RWPE1 (cell line): ENCODE measurements at places on chromosomes 3 and 15.

GRCh38 chr15:74843891-74844299 is 939 bp upstream of the ULK3 start:
- no peak for DNase-seq

- no peak for DNase-seq
These were observed 50.9 kb upstream of the DCBLD2 start for GRCh38 chr3:98952404-98952803.

- no peak for DNase-seq
These were observed 152.3 kb downstream of the ZBTB20 start for GRCh38 chr3:114994554-114995341.

DNA sequence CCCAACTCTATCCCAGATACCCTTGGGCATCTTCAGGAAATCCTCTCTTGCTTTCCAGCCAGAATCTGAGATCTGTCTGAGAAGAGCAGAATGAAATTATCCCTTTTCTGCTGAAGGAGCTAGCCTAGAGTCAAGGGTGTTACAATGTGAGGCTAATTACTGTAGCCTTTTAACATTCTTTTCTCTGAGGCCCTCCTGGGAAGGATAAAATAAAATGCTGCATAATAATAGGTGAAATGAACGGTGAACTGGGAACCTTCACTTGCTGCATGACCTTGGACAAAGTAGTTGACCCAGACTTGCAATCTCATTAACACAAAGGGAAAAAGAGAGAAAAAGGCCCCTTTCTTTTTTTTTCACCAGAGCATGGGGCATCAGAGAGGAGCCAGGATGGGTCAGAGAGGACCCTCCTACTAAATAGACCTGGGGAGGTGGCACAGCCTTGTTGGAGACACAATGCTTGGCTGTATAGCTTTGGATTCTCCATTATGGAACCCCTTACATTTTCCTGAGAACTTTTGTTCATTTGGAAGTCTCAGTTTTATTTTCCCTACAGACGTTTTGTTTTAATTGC is 137.0 kb upstream of the LIPC start:
- DNase-seq, result no peak

- no peak for DNase-seq
These were observed 79.3 kb downstream of the ANO10 start for GRCh38 chr3:43542328-43543043.

- DNase-seq, result no peak
These were observed 166.0 kb upstream of the COL8A1 start for GRCh38 chr3:99472385-99472784.

DNA sequence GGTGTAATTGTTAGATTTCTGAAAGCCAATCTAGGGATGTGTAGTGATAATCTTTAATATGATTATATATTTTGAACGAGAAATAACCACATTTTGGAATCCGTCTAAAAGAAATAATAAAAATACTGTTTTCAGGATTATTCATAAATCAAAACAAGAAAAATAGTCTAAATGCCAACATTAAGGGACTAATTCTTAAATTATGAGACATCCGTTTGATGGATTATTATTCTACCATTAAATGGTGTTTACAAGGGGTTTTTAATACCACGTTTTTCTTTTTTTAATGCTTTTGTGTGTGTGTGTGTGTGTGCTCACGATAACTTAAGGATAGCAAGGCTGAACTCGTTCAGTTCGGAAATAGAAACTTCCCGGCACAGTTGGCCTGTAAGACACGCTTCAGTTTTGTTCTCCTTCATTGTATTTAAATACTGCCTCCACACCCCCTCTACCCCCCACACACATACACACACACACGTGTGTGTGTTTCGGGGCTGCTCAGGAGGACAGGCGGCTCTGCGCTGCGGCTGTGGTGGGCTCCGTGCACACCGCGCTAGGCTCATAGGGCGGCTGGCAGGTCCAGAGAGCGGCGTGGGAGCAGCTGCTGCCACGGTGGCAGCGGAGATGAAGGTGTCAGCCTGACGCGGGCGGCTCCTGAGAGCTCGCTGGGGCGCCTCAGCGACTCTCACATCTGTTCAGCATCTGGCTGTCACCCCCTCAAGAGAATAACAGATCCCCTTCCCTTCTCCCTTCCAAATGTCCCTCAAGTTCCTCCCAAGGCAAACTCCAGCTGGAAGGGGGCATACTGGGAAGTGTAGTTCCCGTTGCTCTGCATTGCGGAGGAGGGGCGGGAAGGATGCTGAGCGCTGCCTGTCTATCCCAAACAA is 23.0 kb upstream of the ANP32A start:
- DNase-seq, result no peak

DNA sequence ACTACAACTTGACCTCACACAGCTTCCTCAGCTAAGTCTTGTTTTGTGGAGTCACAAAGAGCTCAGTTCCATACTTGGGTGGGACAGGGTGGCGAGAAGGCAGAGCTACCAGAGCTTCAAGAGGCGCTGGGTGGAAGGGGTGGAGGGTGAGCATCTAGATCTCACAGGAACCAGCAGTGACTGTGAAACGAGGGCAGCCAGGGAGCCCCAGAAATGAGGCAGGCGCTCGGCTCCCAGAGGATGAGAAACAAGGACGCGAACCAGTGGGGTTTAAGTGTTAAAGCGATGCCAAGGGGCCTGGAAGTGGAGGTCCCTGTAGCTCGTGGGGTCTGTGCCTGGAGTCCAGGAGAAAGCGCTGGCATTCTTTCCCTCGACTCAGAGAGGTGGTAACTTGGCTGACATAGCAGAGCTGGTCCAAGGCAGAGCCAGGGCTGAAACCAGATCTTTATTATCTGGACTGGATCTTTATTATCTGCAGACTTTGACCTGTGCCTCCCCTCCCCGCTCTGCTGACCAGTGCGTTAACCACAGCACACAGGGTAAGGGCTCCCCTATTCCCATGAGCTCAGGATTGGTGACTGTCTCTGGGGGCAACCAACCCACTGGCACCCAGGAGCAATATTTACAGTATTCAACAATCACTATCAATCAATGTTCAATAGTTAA is 26.2 kb upstream of the TRPM1 start:
- no peak for DNase-seq

DNA sequence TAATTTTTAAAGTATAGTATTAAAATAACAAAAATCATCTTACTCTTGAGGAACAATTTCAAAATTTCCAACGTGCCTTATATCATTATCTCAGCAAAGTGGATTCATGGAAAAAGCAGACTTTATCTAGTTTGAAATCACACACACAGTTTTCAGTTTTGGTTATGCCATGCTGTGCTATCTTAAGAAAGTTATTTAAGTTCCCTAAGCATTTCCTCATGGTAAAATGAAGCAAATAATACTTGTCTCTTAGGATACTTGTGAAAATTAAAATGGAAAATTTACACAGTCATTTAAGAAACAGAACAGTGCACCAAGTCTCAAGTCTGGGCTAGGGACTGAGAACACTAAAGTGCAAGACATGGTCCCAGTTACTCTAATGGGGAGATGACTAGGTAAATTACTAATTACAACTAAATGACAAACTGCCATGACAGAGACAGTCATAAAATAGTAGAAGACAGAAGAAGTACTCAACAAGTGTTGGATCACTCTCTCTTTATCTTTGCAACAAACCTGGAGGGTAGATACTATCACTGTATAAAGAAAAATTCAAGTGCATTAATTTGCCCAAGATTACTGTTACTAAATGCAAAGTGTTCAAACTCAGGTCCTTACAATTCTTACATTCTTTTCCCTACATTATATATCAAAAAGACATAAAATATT is 44.8 kb downstream of the DMXL2 start:
- DNase-seq, result no peak

DNA sequence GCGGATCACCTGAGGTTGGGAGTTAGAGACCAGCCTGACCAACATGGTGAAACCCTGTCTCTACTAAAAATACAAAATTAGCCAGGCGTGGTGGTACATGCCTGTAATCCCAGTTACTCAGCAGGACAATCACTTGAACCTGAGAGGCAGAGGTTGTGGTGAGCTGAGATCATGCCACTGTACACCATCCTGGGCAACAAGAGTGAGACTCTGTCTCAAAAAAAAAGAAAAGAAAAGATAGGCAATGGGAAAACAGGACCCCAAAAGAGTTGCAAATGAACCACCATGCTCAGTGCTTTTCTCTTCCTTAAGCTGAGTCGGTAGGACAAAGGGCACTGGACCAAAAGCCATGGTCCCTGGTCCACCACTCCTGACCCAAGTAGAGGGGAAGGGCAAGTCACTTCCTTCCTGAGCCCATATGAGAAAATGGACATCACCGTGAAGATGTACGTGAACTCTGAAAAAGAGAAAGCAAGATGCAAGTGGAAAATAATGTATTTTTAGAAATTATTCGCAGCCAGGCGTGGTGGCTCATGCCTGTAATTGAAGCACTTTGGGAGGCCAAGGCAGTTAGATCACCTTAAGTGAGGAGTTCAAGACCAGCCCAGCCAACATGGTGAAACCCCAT is 2.6 kb downstream of the ITGB5 start:
- DNase-seq, result no peak

DNA sequence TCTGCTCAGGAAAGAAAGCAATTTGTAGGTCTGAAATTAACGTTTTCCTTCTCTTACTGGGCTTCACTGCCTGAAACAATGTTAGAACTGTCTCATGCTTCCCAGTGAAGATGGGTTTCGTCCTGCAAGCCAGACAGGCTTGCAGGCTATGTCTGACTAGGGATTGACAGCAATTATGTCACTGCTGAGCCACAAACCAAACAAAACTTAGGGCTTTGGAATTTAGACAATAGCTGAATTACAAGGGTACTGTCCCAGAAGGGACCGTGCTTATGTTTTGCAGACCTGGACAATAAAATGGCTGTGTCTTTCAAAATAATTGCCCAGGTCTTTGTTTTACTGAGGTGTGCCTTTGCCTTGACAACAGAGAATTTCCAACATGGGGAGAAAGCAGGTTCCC is 46.3 kb upstream of the CCDC80 start:
- no peak for DNase-seq

DNA sequence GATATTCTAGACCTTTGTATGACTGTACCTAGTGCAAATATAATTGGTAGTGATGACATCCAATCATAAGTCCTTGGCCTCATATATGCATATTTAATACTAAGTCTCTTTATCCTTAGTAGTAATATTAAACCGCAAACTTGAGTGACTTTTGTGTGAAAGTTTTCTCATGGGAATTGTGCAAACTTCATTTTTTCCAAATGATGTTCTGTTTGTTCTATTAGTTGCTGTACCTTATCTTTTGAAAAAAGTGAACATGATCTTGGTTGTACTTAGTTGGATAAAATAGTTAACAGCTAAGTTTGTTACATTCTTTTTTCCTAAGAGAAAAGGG is 43.2 kb downstream of the TMEM45A start:
- DNase-seq, result no peak

DNA sequence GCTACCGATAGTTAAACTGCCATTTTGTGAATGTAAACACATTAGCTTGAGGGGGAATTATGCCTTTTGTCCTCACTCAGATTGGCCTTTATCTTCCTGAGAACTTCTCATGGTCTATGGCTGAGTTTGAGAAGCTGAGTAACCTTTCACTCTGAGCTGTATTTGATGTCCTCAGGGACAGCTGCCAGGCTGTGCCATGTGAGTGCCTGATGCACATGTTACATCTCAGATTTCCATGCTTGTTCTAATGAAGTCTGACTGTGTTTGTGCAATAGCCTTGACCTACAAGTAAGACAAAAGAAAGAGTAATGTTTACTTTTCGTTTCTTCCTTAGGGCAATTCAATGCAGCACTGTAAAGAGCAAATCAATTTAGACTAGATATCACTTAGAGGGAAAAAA is 44.1 kb upstream of the ARL6 start:
- no peak for DNase-seq

- no peak for DNase-seq
These were observed 108.3 kb downstream of the IQSEC1 start for GRCh38 chr3:12964711-12965612.

DNA sequence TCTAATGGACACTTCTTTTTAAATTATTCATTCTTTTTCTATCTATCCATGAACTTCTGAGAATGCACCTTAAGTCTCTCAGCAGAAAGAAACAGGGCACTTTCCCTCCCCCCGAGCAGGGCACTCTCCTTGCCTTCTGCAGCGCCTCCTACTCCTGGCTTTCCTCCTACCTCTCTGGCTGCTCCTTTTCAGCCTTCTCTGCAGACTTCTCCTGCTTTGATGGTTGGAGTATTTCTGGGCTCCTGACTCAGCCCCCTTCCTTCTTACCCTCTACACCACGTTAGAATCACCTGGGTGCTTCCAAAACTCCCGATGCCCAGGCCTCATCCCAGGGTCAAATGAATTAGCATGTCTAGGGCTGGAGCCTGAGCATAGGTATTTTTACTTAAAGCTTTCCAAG is 3.4 kb downstream of the SCN5A start:
- no peak for DNase-seq

DNA sequence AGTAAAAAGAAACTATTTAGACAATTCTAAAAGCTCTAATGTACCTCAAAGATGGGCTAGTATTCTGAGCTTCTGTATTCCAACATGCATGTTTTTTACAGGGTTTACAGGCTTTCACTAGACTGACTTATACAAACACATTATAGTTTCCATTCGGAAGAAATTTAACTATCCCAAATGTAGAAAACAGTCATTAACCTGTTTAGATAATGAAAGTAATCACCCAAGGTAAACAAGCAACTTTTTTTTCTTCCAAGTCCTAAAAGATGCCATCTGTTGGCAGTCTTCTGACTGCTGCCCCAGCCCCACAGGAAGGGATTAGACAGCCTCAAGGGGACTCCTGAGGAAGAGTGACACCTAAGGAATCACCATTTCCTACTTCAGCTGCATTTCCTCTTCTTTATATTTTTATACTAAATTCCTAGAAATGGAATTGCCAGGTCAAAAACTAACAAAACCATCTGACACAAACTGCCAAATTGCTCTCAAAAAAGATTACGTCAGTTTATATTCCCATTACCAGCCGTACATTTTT is 25.5 kb downstream of the SIN3A start:
- DNase-seq, result no peak

DNA sequence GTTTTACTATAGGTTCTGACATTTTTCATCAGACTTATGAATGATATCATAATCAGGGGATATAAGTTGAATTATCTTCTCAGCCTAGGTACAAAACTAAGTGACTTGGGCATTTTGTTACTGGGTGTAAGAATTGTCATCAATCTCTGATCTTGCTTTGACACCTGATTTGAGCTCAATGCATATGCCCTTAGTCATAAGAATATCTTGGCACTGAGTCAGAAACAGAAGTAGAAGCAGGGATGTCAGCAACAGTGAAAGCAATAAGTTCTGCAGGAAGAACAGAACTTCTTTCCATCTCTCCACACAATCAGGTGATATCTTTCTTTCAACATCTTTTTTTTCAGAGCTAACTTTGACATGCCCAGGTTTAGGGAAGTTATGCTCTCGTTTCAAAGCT is 14.6 kb downstream of the SLITRK3 start:
- DNase-seq, result no peak

DNA sequence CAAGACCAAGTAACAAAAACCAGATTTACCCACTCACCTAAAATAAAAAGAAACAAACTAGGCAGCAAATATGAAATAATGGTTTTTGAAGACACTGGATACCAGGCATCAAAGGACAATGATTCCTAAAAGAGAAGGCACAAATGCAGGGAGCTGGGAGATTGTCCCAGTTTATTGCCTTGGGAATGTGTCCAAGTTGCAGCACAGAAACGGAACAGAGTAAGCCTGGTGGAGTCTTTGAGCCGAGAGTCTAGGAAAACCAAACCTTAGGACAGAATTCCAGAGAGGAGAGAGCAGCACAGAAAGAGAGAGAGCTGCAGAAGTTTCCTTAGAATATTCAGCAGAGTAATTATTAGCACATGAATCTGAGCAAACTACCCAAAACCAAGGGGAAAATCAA is 7.8 kb upstream of the ARF4 start:
- no peak for DNase-seq

GRCh38 chr3:188869628-188870027 is 302.1 kb upstream of the TPRG1 start:
- DNase-seq, result no peak

- DNase-seq, result peak; percentile 53
These were observed 190.3 kb downstream of the OPA1 start for GRCh38 chr3:193783166-193783896.

GRCh38 chr15:42832576-42832975 is 88.0 kb downstream of the TTBK2 start:
- peak; percentile 95 for DNase-seq
